ENCODE measurements at places on chromosomes 16 and 17.

DNA sequence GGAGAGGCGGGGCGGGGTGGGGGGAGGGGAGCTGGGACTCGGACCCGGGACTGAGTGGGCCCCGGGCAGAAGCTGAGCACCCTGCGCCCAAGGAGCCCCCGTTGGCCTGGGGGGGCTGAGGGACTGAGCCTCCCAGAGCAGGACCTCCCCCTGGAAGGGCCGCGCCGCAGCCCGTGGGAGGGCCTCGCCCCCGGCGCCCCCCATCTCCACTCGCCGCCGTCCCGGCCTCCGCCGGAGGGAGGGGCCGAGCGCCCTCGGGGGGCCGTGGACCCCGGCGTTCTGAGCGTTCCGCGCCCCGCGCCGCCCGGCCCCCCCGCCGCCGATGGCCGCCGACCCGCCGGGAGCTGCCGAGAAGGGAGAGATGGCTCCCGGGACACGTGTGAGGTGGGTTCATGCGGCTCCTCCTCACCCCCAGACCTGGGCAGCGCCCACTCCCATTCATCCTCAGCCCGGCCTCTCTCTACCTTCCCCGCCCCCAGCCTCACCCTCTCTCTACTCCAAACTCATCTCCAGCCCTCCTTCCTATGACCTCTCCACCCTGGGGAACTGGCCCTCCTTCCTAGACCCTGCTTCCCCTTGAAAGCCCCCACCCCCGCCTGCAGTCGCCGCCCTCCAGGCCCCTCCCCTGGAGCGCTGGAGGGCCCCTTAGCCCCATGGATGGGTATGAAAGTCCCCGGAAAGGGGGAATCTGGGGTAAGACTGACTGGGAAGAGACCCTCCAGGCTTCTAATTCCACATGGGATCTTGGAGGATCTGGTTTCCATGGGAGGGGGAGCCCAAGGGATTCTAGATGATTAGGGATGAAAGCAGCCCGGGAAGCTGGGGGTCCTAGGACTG, 922 bp downstream of the FBXL19 start:
- DNase-seq = no peak

DNA sequence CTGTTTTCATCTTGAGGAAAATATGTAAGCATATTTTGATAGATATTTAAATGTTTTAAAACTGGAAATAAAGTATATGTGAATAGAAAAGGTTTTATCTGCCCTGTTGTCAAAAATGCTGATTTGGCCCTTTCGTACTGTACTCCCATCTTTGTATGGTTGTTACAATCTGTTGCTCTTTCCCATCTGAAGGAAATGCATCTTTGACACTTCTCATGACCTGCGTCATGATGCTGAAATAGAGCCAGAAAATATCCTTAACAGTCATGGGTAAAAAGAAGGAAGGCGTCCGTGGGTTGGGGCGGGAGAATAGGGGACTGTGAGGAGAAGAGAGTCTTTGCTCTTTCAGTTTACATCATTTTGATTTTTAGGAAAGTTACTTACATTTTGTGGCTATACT, 327.7 kb downstream of the BCAS3 start:
- DNase-seq = no peak

DNA sequence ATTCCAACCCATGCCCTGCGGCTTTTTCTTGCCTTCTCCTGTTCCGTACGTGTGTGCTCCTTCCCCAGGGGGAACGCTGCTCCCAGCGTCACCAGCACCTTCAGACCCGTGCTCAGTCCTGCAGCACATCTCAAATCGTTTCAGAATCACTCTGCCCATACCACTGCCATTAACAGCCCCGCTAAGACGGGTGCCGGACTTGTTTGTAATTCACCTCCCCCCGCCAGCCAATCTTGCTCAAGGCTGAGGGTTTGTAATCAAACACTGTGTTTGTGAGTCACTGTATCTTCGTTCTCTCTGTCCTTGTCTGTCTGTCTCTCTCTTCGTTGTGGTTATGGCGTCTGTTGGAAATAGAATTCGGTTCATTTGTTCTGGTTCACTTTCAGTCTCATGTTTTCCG, 17.3 kb downstream of the CARD14 start:
- no peak for DNase-seq

- DNase-seq = no peak
Measured at GRCh38 chr17:51443646-51444045, 183.3 kb downstream of the UTP18 start.
